Activated CD4-positive, alpha-beta T cell treated with anti-CD3 and anti-CD28 coated beads, Interleukin-2, Interleukin-4, amounts not matched to agents 100 ng/mL and 50 ng/mL, durations not matched to agents 16 hours and 8 hours (primary cell): ENCODE measurements at places on chromosomes 7 and 10.

DNA sequence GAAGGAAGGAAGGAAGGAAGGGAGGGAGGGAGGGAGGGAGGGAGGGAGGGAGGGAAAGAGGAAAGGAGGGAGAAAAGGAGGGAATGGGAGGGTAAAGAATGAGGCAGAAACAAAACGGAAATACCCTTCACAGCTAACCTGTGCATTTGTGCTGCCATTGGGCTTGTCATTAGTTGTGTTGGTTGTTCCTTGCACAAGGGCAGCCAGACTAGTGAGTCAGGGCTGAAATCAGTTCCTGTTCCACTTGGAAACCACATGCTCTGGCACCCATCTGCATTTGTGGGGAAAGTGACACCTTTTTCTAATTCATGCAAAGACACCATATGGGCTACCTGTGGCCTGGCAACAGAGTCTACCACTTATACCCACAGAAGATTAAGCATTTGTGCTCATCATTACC is 1004.0 kb upstream of the C7orf33 start:
- DNase-seq: no peak

DNA sequence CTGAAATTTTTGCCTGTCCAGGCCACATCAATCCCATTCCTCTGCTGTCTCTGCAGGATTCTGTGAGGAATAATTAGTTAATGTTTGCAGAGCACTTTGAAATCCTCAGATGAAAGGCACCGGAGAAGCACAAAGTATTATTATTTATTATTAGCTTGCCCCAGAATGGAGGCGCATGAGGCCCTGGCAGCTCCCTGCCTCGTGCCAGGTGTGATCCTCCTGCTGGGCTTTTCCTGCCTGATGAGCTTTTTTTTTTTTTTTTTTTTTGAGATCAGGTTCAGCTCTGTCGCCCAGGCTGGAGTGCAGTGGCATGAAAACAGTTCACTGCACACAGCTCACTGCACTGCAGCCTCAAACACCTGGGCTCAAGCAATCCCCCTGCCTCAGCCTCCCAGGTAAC is 65.2 kb downstream of the TCF7L2 start:
- no peak for DNase-seq

DNA sequence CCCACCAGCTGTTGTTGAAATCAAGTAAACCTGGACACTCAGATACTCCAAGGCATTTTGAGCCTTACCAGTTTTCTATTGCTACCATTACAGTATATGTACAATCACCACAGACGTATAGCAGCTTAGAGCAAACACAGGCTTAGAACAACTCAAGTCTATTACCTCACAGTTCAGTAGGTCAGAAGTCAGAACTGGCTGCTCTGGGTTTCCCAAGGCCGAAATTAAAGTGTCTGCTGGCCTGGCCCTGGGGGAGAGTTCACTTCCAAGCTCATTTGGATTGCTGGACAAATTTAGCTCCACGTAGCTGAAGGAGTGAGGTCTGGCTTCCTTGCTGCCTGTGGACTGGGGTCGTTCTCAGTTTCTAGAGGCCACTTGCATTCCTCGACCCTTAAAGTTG is 260.1 kb upstream of the LRRN3 start:
- no peak for DNase-seq

DNA sequence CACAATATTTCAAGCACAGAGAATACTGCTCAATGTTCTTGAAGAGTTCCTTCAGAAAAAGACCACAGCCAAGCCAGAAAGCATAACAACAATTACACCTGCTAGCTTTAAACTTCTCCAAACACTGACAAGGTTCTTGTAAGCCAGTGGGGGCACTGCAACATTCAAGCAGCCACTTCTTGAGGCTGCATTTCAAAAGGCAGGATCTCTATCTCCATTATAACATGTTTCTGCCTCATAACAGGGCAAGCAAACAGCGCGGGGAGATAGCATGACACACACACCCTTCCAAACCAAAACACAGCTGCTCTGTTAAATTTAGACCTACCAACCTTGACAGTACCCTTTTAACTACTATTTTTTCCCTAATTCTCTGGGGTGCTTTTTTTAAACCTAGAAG is 30.8 kb downstream of the CHCHD3 start:
- DNase-seq: no peak

- DNase-seq: no peak
These were observed 229.1 kb downstream of the CUX1 start for GRCh38 chr7:102046373-102047117.

DNA sequence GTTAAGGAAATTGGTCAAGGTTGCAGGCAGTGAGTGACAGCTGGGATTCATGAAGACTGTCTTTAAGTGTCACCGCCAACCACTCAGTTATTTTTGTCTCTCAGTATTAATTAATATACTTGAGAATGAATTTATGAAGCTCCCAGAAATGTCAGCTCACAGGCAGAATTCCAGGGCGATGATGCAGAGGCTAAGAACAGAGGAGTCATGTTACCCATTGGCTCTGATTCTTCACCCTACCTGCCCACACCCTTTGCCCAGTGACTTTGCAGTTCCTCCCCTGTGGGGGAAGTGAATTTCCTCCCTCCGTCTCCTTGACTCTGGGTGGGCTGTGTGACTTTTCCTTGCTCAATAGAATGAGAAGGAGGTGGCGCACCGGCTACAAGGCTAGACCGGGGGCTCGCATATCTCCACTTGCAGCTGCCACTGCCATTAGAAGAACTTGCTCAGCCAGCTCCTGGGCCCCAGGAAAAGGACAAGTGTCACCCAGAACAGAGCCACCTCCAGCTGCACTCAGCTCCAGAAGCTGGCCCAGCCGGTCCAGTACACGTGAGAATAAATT is 157.1 kb upstream of the PRKCQ start:
- no peak for DNase-seq

DNA sequence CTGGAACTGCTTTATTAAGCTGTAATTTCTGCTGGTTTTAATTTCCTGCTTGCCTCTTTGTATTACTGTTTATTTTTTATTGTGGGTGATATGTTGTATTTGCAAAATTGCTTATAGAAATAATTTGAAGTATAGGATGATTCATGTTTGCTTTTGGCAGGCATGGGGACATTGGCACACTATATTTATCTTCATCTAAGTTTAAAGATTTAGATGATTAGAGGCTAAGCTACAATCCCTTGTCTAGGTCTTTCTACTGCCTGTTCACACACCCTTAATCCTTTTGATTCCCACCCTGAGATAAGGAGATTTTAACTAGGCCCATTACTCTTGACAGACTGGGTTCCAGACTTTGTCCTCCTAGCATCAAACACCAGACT is 182.8 kb upstream of the KAT6B start:
- DNase-seq: no peak

- no peak for DNase-seq
These were observed 228.9 kb upstream of the CELF2 start for GRCh38 chr10:10788761-10789160.

DNA sequence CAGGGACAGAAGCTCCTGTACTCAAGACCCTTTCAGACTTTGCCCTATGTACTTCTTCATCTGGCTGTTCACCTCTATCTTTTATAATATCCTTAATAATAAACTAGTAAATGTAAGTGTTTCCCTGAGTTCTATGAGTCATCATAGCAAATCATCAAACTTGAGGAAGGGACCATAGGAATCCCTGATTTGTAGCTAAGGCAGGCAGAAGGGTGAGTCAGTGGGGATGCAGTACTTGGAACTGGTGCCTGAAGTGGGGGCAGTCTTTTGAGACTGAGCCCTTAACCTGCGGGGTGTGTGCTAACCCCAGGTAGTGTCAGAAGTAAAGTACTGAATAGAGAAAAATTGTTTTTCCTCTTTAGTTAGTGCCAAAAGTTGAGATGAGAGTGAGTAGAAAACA is 6.2 kb upstream of the TMEM243 start:
- no peak for DNase-seq
